Retina (tissue), 1 donor: ENCODE measurements at places on chromosomes 4 and X.

- DNase-seq: no peak
Observed at GRCh38 chrX:154714925-154715324, 36.0 kb downstream of the GAB3 start.

GRCh38 chr4:48017108-48017571 lies 568 bp downstream of the NIPAL1 start:
- peak; percentile 64 for DNase-seq

- no peak for DNase-seq
Observed at GRCh38 chr4:95715830-95716229, 124.1 kb upstream of the PDHA2 start.

- peak; percentile 16 for DNase-seq
Observed at GRCh38 chr4:46992338-46992737, 1.0 kb downstream of the GABRA4 start.

DNA sequence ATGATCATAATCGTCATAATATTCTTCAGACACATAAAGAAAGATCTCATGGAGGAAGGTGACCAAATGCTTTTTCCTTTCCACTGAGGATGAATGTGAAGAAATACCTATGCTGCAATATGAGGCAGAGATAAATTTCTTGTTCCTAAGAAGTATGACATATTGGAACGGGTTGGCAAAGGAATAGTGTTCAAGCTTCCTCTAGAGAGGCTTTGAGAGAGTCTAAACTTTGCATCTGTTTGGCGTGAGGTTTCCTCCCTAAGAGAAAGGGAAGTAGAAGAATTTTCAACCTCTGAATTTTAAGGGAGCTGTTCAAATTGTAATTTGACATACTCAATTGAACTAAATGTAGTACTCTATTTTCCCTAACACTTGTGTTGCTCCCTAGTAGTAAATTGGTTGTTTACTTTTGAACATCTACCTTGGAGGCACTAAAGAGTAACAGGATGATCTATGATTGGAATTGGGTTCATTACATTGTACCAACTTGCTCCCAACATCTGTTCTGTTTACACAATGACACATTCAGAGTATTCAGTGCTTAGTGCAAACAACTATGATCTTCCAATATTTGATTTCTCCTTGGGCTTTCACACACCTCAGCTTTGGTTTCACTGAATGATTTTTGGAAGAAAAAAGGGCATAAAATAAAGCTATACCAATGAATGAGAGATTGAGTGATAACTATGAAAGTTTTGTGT lies 122.0 kb downstream of the CORIN start:
- DNase-seq: no peak

GRCh38 chr4:13982010-13982409 lies 354.5 kb upstream of the BOD1L1 start:
- no peak for DNase-seq

- DNase-seq: peak; percentile 50
Observed at GRCh38 chr4:3775005-3775404, 8.8 kb downstream of the ADRA2C start.

- DNase-seq: no peak
Observed at GRCh38 chrX:49106930-49107329, 16.6 kb downstream of the GPKOW start.

DNA sequence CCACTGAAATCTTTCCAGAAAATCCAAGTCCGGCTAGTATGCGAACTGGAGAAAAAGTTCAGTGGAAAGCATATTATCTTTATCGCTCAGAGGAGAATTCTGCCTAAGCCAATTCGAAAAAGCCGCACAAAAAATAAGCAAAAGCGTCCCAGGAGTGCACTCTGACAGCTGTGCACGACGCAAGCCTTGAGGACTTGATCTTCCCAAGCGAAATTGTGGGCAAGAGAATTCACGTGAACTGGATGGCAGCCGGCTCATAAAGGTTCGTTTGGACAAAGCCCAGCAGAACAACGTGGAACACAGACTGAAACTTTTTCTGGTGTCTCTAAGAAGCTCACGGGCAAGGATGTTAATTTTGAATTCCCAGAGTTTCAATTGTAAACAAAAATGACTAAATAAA lies 34.4 kb downstream of the STX18 start:
- DNase-seq: no peak

GRCh38 chr4:38979511-38980230 lies 52.5 kb downstream of the TMEM156 start:
- no peak for DNase-seq

- DNase-seq: no peak
Observed at GRCh38 chrX:51853251-51853650, 40.2 kb upstream of the MAGED1 start.

DNA sequence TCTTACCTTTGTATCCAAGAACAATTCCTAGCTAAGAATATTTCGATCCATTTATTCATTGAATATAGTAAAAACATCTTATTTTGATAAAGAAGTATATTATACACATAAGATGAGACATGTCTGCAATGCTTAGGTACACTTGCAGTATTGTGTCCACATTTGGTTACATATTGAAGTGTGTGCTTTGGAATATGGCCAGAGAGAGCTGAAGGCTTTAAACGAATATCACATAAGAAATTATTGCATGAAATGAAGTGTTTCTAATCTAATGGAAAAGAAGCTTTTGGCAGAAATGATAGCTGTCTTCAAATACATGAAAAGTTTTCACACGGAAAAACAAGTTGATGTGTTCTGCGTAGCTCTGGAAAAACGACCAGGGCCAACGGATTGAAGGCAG lies 516.1 kb upstream of the ZFP42 start:
- DNase-seq: no peak

- DNase-seq: no peak
Observed at GRCh38 chr4:144338148-144338547, 197.6 kb upstream of the GYPA start.

DNA sequence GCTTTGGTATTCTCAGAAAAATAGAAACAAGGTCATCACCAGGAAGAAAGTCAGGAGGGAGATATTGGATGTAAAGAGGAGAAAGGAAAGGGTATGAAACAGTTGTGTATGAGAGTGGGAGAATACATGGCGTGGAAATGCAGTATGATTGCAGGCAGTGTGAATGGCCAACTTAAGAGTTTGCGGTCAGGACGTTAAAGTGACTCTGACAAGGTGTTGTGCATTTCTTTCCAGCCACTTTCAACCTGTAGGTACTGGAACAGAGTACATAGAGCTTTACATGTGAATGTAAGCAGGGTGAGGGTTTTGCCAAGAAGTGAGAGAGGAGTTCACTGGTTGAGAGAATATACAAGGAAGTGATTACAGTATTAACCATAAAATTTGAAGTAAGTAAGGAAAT lies 15.7 kb downstream of the ATP10D start:
- DNase-seq: no peak

GRCh38 chrX:96771486-96771885 lies 86.8 kb downstream of the DIAPH2 start:
- DNase-seq: no peak

- DNase-seq: no peak
Observed at GRCh38 chr4:79663865-79664264, 255.8 kb upstream of the GK2 start.

DNA sequence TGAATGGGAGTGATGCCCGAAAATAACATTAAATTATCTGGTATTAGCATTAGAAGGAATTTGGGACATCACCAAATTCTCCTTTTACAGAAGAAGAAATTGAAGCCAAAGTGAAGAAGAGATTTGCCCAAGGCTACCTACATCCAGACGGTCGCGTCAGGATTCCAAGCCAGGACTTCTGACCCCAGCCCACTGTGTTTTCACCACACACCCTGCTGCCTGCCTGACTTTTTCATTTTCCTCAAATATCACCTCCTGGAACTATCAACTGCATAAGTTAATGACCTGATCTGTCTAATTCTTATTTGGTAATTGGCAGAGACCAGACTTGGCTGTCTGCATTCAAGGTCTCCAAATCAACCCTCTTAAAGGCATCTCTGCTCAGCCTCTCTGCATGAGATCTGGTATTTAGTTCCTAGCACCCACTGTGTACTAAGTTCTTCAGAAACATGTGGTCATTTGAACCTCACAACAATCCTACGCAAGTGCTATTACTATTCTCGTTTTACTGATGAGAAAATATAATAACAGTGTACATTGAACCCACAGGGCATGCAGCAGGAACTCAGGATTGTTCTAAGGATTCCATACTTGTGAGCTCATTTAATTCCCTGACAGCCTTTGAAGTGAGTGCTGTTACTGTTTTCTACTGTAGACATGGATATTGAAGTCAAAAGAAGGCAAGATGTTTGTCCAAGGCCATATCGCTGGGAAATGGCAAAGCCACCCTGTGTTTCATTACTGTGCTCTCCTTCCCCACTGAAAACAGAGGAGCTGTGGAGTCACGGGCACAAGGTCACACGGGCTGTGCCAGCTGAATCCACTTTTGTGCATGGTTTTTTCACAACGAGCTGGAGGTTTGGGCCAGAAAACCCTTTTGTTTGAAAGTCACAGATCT lies 195.2 kb upstream of the C1QTNF7 start:
- DNase-seq: no peak

- peak; percentile 84 for DNase-seq
Observed at GRCh38 chr4:182141061-182141460, 102.1 kb upstream of the TENM3 start.

- no peak for DNase-seq
Observed at GRCh38 chr4:8108261-8108660, 50.4 kb downstream of the ABLIM2 start.

GRCh38 chr4:37836274-37836673 lies 9.8 kb downstream of the PGM2 start:
- DNase-seq: no peak

DNA sequence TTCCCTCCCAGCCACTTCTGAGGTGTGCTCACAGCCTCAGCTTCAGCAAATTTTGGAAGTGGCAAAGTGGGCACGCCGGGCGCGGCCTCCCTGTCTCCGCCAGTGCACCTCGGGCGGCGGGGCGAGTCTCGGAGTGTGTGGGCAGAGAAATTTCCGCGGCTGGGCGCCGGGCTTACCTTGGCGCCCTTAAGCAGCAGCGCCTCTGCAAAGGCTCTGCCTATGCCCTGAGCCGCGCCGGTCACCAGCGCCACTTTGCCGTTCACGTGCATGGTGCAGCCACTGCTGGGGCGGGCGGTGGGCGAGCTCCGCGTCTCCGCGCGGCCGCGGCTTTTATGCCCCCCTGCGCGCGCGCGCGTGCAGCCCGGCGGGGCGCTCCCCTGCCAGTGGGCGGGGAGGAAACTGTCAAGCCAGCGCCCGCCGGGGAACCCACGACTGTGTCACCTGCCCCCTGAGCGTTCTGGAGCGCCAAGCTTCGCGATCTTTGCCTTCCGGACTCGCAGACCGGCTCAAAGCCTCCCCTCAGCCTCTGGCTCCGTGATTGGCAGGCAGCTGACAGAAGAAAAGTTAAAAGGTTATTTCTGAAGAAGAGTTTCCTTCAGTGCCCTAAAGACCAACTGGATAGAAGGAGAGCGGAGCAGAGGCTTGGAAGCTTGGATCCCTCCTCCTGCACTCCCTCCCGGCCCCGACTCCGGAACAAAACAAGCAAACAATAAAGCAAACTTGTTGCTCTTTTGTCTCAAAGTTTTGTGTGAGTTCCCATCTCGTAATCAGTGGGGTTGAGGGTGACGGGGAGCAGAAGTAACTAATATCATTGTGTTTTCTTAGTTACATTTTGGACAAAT lies at the start of gene HPGD:
Gene HPGD (minus strand): TSS at position 306 of the 842 bp plus-strand sequence. CDS start 37 bp downstream, at position 269.
- DNase-seq: peak; percentile 85

DNA sequence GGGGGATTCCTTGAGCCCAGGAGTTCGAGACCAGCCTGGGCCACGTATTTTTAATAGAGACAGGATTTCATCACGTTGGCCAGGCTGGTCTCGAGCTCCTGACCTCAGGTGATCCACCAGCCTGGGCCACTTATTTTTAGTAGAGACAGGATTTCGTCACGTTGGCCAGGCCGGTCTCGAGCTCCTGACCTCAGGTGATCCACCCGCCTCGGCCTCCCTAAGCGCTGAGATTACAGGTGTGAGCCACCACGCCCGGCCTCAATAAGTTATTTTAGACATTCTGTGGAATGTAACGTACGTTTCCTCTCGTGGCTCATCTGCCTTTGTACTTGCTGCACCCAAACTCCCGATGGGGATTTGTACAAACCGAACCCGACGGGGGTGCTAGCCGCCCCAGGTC lies 8.8 kb downstream of the ASMT start:
- DNase-seq: no peak

- no peak for DNase-seq
Observed at GRCh38 chr4:123306769-123307168, 89.8 kb upstream of the SPRY1 start.

DNA sequence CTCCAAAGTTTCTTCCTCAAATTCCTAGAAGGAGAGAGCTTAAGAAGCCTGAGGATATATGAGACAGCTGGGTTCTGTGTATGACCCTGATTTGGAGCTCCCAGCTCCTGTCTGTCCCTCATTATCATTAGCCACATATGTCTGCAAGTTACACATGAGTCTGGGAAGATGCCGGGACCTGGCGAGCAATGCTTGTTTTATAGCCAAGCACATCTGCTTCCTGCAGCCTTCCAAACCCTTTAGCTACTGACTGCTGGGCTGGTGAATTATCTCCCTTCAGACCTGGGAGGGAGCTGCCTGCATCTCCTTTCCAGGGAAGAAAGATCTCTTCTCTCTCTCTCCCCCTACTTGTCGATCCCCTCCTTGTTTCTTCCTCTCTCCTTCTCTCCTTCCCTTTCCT lies 556.7 kb upstream of the BOD1L1 start:
- DNase-seq: no peak

DNA sequence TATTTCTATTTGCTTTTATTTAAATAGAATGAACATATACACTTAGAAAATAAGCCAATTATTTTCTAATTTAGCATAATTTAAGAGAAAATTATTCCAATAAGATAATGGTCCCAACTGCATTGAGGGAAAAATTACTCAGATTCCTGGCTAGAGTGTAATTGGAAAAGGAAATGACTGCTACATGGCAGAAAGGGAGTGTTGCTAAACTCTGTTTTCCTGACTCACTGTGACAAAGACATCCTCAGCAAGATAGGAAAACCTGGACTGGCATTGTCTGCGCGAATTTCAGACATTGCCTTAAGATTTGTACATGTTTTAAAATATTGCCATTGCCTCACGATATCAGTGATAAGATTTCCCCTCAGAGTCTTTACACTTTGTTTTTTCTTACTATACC lies 8.2 kb downstream of the TNIP3 start:
- no peak for DNase-seq

- peak; percentile 57 for DNase-seq
Observed at GRCh38 chrX:153766098-153766817, 2.2 kb downstream of the PLXNB3 start.

DNA sequence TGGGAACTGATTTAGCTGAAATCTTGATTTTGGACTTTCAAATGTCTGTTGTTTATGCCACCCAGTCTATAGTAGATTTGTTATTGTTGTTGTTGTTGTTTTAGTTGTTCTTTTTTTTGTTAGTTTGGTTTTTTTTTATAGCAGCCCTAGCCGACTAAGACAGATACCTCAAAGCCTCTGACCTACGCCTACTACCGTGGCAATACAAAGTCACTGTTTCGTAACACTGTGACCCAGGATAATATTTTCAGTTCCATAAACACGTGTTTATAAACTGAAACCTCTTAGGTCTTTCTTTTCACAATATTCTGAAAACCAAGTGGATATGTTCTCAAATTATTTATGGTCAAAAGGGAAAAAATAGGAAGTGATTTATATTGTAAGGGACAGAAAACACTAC lies 32.8 kb downstream of the VCX2 start:
- DNase-seq: no peak

GRCh38 chr4:53273726-53274125 lies 92.1 kb downstream of the SCFD2 start:
- no peak for DNase-seq

- no peak for DNase-seq
Observed at GRCh38 chr4:86558797-86559196, 35.3 kb upstream of the PTPN13 start.
